ENCODE measurements at places on chromosomes 6 and 20. TPM values are rescaled to one million over a fixed set of nuclear protein-coding genes. Genes with fewer than 3 reads are reported as not detected.

DNA sequence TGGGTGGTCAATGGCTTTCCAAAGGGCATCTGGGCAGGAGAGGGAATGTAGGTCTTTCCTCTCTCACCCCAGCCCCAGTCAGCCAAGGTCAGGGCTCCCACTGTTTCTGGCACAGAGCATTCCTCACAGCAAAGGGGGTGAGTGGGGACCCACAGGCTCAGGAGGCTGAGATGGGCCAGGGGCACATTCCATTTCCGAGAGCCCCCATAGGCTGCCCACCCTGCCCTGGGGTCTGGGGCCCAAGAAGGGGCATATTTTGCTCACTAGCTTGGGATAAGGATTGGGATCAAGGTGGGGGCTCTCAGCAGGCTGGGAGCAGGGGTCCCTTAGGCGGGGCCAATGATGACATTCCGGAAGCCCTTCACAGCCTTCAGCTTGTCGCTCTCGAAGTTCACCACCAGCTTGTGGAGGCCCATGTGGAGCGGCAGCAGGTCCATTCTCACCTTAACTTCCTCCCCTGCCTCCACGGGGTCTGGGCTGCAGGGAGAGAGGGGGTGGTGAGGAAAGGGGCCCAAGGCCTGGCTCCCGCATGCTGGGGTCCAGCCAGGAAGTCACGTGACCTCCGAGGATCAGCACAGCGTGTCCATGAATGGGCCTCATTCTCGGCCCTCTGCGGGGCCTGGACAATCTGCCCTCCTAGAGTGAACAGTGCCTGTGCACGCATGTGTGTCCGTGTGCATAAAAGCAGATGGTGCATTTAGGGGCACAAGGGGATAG, 35.0 kb downstream of the TGM2 start:
- no peak for DNase-seq

DNA sequence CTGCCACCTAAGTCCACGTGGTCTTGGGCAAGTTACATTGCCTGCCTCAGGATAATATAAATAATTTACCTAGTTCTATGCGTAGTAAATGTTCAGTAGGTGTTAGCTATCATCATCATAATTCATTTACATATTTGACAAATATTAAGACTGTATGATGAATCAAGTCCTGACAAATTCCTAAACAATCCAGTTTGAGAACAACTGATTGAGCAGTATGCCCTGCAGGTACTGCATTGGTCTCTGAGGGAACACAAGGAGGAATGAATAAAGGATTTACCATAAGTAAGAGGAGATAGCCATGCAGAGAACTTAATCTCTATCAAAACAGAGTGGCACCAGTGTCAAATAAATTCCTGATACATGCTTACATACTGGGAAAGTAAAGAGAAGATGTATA, 70.4 kb downstream of the SAMD5 start:
- DNase-seq, result no peak

DNA sequence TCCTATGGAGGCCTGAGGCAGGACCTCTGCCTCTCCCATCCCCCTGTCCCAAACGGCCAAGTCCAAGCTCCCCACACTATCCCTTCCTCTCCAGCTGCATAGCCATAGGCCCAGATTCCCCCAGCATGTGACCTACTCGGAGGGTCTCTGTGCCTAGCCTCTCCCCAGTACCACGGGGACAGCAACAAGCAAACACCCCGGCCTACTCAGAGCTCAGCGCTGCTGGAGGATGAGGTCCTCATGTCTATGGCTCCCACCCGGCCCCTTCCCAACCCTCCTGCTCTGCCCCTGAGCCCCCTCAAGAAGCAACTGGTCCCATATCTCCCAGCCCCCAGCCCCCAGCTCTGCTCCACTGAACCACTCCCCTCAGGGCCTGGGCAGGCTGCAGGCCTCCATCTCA, 24.2 kb downstream of the RNASET2 start:
- no peak for DNase-seq

DNA sequence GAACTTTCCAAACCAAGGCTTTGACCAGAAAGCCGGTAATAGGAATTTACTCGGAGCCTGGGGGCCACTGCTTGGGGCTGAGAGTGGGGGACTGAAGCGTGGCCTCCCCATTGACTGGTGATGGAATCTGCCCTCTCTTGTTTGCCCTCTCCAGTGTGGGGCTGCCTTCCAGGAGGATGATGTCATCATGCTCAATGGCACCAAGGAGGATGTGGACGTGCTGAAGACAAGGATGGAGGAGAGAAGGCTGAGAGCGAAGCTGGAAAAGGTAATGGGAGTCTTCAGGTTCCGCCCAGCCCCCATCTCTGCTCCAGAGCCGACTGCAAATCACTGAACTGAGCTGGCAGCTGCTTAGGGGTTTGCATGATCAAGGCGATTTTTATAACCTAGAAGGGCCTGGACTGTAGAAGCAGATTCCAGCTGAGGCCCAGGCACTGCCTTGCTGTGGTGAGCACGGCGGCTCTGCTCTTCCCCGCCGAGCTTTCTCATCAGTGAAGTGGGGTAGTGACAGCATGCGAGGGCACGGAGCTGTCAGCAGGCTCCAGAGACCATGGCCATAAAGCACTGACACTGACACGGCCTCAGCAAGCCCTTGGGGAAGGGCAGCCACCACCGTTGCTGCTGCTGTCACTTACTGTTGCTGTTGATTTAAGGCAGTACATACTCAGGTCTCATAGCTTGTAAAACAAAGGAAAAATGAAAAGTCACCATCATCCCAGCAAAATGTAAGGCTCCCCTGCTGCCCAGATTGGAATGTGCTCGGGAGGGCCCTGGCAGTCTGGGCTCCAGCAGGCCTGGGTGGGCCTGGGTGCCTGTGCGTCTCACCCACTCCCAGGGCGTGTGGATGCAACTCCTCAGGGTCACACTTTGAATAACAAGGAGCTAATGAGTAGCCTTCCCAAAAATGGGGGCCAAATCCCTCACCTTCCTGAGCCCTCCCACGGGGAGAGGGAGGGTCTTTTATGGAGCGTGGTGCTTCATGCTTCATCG, 11.1 kb upstream of the FAM209A start:
- no peak for DNase-seq

GRCh38 chr6:137772541-137773250, 94.4 kb upstream of the TNFAIP3 start:
- no peak for DNase-seq

DNA sequence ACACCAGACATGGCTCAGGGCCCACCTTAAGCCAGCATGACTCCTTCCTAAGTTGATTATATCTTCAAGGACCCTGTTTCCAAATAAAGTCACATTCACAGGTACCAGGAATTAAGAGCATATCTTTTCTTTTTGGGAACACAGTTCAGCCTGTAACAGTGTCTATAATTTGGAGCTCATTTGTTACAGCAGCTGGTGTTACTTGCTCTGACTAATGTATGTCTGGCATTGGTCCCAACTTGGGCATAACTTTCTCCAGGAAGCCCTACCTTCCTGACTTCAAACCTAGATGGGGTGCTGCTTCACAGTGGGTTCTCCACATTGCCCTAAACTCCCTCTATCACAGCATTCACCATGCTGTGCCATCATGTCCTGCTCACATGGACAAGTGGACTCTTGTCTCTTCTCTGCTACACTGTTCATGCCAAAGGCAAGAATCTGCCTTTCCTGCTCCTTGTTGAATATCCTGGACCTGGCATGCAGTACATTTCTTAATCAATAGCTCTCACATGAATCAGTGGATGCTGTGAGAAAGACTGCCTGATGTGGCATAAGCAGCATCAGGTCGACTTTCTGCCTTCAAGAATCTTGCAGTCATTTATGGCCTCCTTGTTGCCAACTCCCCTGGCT, 117.4 kb upstream of the FOXA2 start:
- no peak for DNase-seq

DNA sequence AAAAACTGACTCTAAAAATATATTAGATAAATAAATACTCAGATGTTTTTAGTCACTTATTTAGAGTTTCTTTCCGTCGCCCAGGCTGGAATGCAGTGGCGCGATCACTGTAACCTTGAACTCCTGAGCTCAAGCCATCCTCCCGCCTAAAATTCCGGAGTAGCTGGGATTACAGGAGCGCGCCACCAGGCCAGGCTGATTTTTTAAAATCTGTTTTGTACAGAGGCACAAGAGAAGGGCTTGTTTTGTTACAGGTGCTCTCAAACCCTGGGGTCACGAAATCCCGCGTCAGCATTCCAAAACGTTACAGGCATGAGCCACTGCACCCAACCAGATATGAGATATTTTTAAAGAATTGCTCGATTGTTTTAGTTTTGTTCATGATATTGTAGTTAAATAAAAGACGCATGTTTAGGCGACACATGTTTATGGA, 40.7 kb upstream of the BTN3A2 start:
- DNase-seq, result no peak

DNA sequence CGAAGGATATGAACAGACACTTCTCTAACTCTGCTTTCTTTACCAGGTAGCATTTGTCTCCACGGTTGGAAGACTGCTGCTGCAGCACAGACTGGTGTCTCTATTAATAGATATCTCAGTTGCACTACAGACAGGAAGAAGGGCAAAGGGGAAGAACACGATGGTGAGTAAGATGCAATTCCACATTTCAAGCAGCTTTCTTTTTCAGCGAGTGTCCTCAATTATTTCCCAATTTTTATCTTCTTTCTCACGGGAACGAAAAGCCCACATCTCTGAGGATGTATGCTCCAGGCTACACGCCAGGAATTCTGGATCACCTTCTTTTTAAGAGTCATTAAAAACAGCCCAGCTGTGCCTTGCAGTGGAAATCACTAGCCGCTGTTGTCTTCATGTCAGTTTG, 311.6 kb upstream of the ECI2 start:
- DNase-seq, result no peak

- no peak for DNase-seq
Measured at GRCh38 chr6:1705183-1705582, 95.5 kb downstream of the FOXC1 start.

GRCh38 chr6:151149793-151150192, 90.0 kb upstream of the AKAP12 start:
- DNase-seq, result no peak

RHAG gene
- not detected for total RNA-seq

ZSCAN23 gene
- total RNA-seq, result 1.7 TPM

HRH3 gene
- not detected for total RNA-seq

NHSL1 gene
- total RNA-seq, result 66.9 TPM
